ENCODE measurements at places on chromosomes 4 and X.
A peak's percentile ranks its signal among the peaks of the same experiment; 100 is the strongest.

DNA sequence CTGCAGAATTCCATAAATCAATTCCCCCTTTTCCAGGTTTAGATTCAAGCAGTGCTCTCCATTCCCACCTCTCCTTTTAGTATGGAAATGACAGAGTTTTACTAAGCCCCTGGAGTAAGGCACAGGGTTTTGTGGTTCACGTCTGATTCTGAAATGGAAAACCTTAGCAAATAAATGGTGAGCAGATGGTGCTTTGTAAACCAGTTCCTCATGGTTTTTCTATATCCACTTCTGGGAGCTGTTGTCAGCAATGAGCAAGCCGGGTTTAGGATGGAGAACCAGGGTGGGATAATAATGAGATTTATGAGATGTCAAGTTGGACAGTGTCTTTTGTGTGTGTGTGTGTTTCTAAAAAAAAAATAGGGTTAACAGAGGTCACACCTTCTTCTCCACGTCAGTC lies 113.8 kb upstream of the RBPJ start:
- no peak for DNase-seq

DNA sequence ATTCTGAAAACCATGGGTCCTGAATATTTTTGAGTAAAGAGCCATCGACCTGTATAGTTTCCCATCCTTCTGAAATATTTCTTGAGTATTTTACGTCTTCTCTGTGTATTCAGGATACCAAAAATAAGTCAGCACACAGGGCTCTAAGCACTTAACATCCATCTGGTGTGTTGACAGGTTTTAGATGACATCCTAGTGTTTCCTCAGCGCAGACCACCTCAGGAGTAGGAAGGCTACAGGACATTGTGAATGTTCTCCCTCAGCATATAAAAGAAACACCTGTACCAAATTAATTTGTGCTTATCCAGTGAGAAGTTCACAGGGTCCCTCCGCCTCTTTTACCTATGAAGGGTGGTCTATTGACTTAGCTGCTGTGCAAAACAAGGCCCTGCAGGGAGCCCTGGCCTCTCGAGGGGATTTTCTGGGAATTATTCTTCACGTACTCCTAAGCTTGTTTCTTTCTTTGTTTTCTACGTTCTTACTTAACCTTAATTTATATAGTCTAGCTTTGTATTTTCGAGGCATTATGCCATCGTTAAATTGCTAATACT lies 241.8 kb downstream of the FBXO8 start:
- DNase-seq: no peak

DNA sequence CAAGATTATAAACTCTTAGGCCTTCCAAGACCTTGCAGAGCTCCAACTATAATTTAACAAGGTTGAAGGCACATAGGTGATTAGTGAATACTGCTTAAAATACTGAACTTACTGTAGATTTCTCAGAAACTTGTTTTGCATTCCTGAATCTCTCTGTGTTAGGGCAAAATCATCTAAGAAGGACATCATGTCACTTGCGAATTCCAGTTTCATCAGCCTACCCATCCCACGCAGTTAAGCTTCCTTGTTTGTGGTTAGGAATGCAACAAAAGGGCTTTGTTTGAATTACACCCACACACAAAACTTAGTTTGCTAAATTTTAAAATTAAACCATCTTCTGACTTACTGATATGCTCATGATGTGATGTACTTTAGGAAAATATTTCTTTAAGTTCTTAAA lies 174.0 kb downstream of the SOWAHB start:
- DNase-seq: no peak

DNA sequence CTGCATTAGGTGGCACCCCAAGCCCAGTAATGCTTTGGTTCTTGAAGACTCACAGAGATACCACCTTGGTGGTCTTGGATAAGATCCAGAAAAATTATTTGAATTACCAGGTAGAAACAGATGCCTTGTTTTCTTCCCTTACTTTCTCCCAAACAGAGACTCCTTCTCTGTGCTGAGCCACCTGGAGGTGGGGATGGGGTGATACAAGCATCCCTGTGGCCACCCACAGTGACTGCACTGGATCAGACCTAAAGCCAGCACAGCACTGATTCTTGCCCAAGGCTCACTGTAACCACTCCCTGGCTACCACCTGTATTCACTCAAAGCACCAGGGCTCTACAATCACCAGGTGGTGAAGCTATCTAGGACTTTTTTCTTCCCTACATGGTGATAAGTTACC lies 156.8 kb downstream of the TEX13A start:
- no peak for DNase-seq

GRCh38 chr4:105496899-105497298 lies 23.0 kb upstream of the PPA2 start:
- DNase-seq: no peak

- no peak for DNase-seq
Measured at GRCh38 chr4:47195706-47196105, 164.3 kb downstream of the GABRB1 start.

- no peak for DNase-seq
Measured at GRCh38 chrX:19677121-19677520, 161.8 kb upstream of the MAP3K15 start.

GRCh38 chr4:75698162-75698962 lies 25.2 kb upstream of the G3BP2 start:
- DNase-seq: peak; percentile 34

Data from CD4-positive, alpha-beta T cell treated with Interleukin-15 for 4 hours (primary cell).